ENCODE measurements at places on chromosomes 3 and 15.

DNA sequence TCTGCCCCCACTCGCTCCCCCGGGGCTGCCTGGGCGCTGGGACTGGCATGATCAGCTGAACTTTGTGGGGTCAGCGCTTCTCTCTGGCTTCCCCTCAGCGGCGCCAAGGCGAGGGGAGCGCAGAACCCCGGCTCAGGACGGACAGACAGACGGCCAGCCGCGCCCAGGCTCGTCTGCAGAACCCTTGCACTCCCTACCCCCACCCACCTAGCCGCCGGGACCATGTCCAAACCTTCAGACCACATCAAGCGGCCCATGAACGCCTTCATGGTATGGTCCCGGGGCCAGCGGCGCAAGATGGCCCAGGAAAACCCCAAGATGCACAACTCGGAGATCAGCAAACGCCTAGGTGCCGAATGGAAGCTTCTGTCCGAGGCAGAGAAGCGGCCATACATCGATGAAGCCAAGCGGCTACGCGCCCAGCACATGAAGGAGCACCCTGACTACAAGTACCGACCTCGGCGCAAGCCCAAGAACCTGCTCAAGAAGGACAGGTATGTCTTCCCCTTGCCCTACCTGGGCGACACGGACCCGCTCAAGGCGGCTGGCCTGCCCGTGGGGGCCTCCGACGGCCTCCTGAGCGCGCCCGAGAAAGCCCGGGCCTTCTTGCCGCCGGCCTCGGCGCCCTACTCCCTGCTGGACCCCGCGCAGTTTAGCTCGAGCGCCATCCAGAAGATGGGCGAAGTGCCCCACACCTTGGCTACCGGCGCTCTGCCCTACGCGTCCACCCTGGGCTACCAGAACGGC is 621 bp downstream of the SOX14 start:
- no peak for DNase-seq

DNA sequence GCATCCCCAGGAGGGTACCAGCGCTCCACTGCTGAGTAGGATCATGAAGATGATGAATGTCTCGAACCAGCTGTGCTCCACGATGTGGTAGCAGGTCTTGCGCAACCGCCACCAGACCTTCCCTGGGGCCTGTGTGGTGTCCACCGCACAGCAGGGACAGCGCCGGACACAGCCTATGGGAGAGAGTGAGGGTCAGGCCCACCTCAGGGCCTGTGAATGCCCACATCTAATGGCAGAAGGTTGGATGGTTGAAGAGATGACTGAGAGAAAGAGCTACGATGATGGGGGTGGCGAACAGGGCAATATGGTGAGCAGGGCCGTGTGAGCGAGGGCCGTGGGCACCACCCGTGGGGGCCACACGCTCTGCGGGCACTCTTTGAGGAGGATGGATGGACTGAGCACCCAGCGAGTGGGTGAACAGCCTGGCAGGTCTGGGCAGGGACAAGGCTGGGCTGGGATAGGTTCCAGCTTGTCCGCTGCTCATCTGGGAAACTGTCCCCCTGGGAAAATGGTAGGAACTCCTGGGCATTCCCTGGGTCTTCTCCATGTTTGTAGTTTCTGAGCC is 74.1 kb downstream of the SCN5A start:
- DNase-seq, result no peak

- DNase-seq, result no peak
Observed at GRCh38 chr3:126337980-126338651, 19.1 kb downstream of the KLF15 start.

DNA sequence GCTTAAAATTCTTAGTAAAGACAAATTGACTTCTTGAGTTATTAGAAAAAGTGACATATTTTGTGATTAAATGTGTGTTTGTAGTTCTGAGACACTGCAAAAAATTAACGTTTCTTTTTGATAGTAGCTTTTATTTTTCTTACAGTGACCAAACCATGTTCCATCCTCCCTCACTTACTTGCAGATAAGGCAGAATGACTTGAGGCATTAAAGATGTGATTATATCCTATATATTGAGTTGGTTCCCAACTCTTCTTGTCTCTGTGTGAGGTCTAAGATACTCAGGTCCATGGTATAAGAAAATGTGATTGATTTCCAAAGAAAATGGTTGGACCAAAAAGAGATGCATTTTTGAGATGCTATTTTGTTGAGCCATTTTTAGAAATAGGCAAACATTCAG is 238.3 kb upstream of the NR2F2 start:
- DNase-seq, result no peak

GRCh38 chr15:75431270-75431669 is 20.2 kb downstream of the SIN3A start:
- DNase-seq, result no peak

DNA sequence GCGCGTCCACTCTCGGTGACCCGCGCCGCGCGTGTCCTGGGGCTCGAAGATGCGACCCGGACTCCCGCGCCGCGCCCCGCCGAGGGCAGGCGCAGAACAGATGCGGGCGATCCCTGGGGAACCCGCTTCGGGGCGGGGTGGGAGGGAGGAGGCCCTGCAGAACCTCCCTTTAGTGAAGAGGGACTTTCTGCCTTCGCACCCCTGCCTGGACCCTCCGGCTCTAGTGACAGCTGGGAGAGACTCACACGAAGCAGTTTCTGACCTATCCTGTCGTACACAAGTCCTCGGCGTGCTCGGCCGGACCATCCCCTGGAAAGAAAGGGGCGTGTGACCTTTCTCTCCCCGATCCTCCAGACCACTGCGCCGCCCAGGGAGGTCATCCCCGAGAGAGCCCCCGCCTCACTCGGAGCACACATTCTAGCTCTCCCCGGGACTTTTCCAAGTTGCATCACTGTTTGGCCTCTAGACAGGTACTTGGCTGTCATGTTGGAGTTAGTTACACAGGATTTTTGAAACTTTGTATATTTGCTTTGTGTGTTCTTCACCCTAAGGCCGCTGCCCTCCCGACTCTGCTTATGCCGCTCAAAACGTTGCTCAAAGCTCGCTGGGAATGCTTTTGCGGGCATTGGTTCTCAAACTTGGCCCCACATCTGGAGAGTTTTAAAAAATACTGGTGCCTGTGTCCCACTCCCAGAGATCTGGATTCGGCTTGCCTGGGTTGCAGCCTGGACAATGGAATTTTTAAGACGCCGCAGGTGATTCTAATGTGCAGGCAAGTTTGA is 582 bp downstream of the CGNL1 start:
- DNase-seq, result peak; percentile 72

GRCh38 chr3:135513106-135514059 is 452.1 kb upstream of the PPP2R3A start:
- DNase-seq, result peak; percentile 1

- no peak for DNase-seq
Observed at GRCh38 chr15:78224023-78224411, 10.3 kb downstream of the ACSBG1 start.

- no peak for DNase-seq
Observed at GRCh38 chr3:10688126-10688525, 127.9 kb upstream of the SLC6A11 start.

Data from NCI-H69 (cell line).